ENCODE measurements at places on chromosomes 11 and 22.
A peak's percentile ranks its signal among the peaks of the same experiment; 100 is the strongest.

- no peak overlapping the region for H3K27ac ChIP-seq
- no peaks in the 10 kb centered on the region for H3K27me3 ChIP-seq
Measured at GRCh38 chr11:15091625-15092024, 18.2 kb downstream of the CALCB start.

DNA sequence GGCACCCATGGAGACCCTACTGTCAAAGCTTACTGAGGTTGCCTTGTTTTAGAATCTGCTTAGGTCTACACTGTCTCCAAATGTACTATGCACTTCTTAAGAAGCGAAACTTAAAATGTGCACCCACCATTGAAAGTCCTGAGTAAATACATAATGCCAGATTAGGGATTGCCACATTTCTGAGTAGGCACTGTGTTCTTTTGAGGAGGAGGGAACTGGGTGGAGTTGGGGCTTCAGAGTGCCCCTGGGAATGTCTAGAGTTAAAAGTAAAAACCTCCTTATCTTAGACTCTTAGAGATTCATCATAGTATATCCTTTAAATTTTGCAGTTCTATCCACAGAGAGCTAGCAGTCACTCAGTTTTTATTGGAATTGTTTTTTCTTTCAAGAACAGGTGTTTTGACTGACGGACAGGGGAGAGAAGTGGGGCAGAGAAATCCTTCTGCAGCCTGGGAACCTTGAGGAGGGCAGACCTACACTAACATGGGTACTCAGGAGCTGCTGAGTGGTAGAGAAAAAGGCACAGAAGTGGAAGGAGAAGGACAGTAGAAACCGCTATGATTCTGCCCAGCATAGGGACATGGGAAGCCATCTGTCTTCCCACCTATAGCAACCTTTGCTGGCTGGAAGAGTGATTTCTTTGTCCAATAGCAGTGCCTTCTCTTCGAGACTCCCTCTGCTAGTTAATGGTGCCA is 33.4 kb upstream of the MICAL2 start:
- H3K4me3 ChIP-seq: no peak overlapping the region
- peaks cover 2% of the 10 kb centered on the region for H3K27me3 ChIP-seq
- no peak for DNase-seq

DNA sequence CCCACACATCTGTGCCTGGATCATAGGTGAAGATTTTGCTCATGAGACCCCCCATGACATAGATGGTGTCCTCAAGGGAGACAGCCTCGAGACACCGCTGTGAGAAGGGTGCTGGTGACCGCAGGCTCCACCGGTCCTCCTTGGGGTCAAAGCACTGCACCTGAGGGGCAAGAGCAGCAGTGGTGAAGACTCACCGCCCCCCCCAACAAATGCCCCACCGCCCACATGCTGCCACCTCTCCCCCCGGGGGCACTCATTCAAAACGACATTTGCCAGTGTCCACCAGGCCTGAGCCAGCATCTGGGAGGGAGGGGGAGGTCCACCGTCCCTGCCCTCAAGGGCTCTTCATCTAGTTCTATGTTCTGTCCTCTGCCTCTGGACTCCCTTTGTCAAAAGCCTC is 9.3 kb downstream of the KLHL35 start:
- peaks cover 18% of the 10 kb centered on the region for H3K36me3 ChIP-seq
- DNase-seq: no peak
- H3K27ac ChIP-seq: no peak overlapping the region
- no peak overlapping the region for H3K4me3 ChIP-seq
- H3K27me3 ChIP-seq: peaks cover 22% of the 10 kb centered on the region

GRCh38 chr11:130578738-130579368 is 130.4 kb downstream of the ADAMTS15 start:
- DNase-seq: no peak
- H3K27me3 ChIP-seq: peaks cover 2% of the 10 kb centered on the region
- no peaks in the 10 kb centered on the region for H3K36me3 ChIP-seq
- H3K4me3 ChIP-seq: no peak overlapping the region

GRCh38 chr11:43067681-43068080 is 244.1 kb upstream of the API5 start:
- DNase-seq: no peak
- H3K36me3 ChIP-seq: no peaks in the 10 kb centered on the region
- H3K4me1 ChIP-seq: no peaks in the 10 kb centered on the region
- H3K4me3 ChIP-seq: no peak overlapping the region

DNA sequence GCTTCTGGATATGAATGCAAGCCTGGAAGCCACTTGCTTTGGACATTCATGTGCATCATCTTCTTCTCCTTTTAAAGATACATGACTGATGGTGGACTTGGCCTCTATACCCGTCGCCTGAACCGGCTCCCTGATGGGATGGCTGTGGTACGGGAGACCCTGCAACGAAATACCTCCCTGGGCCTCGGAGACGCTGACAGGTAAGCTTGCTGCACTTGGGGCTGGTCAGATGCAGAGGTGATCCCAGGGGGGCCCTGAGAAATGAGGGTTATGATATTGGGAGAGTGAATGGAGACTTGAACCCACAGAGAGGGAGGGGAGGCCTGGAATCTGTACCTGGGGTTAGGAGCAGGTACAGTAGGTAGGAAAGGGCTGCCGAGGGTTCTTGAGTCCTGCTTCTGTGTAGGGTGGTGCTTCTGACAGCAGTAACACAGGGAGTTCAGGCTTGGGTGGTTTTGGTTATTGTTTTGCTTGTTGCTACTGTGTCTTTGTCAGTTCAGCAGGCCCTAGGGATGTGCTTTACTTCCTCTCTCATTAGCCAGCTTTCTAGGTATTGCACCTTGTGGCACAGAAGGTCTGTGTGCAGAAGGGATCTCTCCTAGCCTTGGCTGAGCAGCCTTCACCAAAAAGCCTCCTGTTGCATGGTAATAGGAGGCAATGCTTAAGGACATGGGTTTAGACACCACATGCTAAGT is 176.1 kb downstream of the DBX1 start:
- no peak overlapping the region for H3K27ac ChIP-seq
- H3K36me3 ChIP-seq: no peaks in the 10 kb centered on the region
- no peak overlapping the region for H3K4me3 ChIP-seq
- no peak for DNase-seq
- no peaks in the 10 kb centered on the region for H3K4me1 ChIP-seq
- no peaks in the 10 kb centered on the region for H3K27me3 ChIP-seq

DNA sequence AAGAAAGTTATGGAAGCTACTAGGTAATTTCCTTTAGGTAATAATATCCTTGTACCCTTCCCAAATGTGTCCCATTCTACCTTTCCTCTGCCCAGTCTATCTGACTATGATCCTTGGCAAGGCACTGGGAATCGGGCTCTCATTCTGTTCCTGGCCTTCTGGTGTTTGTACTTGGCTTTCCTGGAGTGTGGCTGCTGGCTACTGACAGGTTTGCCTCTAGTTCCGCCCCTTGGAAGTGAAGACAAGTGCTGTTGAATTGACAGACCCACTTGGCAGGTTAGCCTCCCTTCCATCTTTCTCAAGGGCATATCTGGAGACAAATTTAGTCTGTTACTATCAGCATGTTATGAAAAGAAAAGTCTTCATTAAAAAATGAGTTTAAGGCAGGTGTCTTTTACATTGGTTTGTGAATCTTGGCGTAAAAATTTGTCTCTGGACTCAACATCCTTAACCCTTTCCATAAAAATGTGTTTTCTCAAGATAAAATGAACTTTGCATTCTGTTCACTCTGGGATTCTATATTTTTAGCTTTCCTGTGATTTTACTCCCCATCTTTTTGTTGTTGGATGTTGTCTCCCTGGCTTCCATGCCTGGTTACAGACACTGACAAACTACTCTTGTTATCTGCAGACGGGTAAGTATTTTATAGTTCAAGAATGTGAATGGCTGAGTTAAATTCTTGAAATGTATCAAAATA is 287.4 kb upstream of the PDGFD start:
- no peaks in the 10 kb centered on the region for H3K4me1 ChIP-seq
- no peak overlapping the region for H3K27ac ChIP-seq
- no peaks in the 10 kb centered on the region for H3K36me3 ChIP-seq
- DNase-seq: no peak

- no peaks in the 10 kb centered on the region for H3K27me3 ChIP-seq
- H3K4me1 ChIP-seq: peaks cover 22% of the 10 kb centered on the region
- H3K4me3 ChIP-seq: no peak overlapping the region
- no peaks in the 10 kb centered on the region for H3K36me3 ChIP-seq
- no peak overlapping the region for H3K27ac ChIP-seq
Measured at GRCh38 chr11:47913529-47914244, 65.5 kb upstream of the NUP160 start.

DNA sequence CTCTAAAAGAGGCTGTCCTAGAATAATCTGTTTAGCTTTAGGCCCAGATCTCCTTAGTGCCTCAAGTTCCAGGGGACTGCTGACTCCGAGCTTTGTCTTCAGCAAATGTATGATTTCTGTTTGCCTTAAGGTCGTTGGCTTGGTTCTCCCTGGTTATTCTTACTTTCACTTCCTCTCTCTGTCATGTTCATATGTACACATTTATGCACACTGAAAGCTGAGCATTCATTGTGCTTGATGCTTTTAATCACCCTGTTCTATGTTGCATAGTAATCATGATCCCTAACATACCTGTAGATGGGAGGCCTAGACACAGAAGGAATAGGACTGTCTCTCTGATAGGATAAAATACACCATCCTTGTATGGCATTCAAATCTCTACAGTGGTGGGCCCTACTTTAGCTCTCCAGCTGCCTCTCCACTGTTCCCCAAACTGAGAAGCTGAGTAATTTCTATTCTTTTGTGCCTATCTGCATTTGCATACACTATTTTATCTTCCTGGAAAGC is 7.2 kb downstream of the PPFIBP2 start:
- no peaks in the 10 kb centered on the region for H3K36me3 ChIP-seq
- H3K27me3 ChIP-seq: peaks cover under 1% of the 10 kb centered on the region
- no peak overlapping the region for H3K27ac ChIP-seq
- DNase-seq: no peak

- peaks cover 14% of the 10 kb centered on the region for H3K4me1 ChIP-seq
- H3K4me3 ChIP-seq: no peak overlapping the region
- H3K36me3 ChIP-seq: no peaks in the 10 kb centered on the region
- peaks cover 8% of the 10 kb centered on the region for H3K27me3 ChIP-seq
- no peak for DNase-seq
- H3K27ac ChIP-seq: no peak overlapping the region
Measured at GRCh38 chr22:45508814-45509213, 6.1 kb downstream of the FBLN1 start.

GRCh38 chr11:2746401-2747247 is 46.8 kb upstream of the KCNQ1OT1 start:
- DNase-seq: no peak
- H3K36me3 ChIP-seq: no peaks in the 10 kb centered on the region
- no peak overlapping the region for H3K4me3 ChIP-seq
- no peak overlapping the region for H3K27ac ChIP-seq

DNA sequence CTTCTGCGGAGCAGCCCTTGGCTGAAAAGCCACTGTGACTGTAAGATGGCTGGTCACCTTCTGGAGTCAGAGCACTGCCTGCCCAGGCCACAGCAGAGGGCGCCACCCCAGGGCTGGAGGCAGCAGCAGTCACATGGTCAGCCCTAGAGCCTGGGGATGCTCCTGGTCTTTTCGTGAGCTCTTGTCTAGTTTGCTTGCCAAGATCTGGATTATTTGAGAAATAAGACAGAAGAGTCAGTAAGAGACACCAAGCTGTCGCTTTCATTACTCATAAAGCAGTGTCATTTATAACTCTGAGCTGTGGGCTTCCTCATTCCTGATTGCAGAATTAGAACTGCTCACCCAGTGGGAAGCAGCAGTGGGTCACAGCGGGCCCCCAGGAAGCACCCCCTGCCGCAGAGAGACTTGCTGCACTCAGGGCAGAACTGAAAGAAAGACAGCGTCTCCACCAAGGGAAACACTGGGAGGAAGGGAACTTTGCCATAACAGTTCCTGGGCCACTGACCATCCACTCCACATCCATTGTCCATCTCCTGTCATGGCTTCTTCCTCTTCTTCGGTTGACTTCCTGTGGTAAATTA is 56.7 kb downstream of the PPP6R2 start:
- peaks cover 16% of the 10 kb centered on the region for H3K36me3 ChIP-seq
- no peaks in the 10 kb centered on the region for H3K27me3 ChIP-seq
- no peak overlapping the region for H3K4me3 ChIP-seq
- DNase-seq: peak; percentile 43
- peaks cover 49% of the 10 kb centered on the region for H3K4me1 ChIP-seq

DNA sequence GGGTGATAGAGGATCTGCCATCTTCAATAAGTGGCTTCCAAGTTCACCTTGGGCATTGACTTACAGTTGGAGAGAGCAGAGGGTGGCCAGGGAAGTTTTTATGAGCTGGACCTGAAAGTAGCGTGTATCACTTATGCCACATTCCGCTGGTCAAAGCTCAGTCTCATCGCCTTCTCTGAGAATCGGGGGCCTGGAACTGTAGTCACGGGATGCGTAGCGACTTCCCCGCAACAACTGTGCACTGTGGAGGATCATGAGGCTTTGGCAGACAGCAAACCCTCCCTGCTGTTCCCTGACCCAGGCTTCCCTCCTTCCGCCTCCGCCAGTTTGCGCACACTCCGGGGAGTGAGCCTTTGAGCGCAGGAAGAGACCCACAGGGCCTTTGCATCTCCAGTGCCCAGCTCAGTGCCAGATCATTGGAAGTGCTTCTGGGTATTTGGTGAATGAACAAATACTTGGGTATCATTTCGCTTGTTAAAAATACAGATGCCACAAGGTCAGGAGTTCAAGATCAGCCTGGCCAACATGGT is 95.5 kb downstream of the CEP164 start:
- H3K27ac ChIP-seq: no peak overlapping the region
- no peaks in the 10 kb centered on the region for H3K27me3 ChIP-seq
- H3K4me3 ChIP-seq: no peak overlapping the region

DNA sequence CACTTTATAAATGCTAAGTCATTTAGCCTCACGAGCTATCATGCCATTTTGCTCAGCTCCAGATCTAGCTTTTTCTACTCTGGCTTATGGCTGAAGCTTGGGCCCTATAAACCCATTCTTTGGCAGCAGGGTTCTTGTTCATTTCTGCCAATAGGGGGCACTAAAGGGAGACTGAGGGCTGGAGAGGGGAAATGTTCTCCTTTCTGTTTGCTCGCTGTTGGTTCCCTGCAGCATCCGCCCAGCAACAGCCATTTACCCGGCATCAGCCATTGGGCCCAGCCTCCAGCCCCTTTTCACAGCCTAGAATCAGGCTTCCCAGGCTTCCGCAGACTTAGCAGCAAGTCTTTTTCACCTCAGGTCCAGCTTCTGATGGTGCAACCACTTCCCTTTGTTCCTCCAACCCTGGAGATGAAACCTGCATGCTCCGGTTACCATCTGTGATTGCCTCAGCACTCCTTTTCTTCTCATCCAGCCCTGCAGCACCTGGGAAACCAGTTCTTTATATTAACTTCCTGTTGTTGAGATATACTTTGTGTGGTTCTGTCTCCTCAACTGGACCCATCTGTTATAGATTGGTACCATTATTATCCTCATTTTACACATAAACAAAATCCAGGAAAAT is 4.2 kb upstream of the ME3 start:
- H3K4me3 ChIP-seq: no peak overlapping the region
- H3K27me3 ChIP-seq: no peaks in the 10 kb centered on the region
- H3K36me3 ChIP-seq: no peaks in the 10 kb centered on the region
- no peak for DNase-seq
